ENCODE measurements at places on chromosomes 1 and 21. TPM values are rescaled to one million over a fixed set of nuclear protein-coding genes. Genes with fewer than 3 reads are reported as not detected.

Gene INSRR
- not detected for polyA plus RNA-seq

Gene RPTN
- polyA plus RNA-seq = not detected

DNA sequence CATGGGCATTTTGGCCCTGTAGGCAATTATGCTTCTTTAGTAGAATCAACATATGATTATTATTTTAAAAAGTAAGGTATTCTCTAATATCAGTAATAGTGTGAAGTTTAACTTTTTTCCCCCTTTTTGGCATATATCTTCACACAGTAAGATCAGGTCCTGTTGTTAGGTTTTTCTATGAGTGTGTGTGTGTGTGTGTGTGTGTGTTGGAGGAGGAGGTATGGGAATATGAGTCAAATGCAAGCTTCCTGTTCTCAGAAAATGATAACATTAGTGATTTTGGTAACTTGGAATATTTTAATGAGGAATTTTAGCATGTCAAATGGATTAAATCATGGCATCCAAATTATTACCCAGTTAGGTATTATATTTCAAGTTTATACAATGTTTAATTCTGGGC lies 65.8 kb upstream of the BCL10 start:
- DNase-seq = no peak

DNA sequence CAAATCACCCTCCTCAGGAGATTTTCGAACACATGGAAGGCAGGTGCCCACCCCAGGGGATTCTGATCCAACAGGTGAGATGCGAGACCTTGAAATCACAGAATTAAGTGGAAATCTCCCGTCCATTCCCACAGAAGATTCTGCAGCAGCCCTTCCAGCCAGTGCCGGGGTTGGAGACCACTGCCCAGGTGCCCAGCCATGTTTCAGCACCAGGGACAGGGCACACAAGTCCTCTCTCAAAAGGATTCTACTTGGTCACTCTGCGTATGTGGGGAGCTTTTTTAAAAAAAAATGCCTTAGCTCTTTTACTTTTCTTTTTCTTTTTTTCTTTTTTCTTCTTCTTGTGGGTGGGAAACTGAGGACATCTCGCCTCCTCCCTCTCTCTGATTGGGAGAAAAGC lies 80.7 kb downstream of the VWA5B1 start:
- peak; percentile 56 for DNase-seq

GRCh38 chr1:12035312-12035711 lies 16.0 kb downstream of the MIIP start:
- no peak for DNase-seq

DNA sequence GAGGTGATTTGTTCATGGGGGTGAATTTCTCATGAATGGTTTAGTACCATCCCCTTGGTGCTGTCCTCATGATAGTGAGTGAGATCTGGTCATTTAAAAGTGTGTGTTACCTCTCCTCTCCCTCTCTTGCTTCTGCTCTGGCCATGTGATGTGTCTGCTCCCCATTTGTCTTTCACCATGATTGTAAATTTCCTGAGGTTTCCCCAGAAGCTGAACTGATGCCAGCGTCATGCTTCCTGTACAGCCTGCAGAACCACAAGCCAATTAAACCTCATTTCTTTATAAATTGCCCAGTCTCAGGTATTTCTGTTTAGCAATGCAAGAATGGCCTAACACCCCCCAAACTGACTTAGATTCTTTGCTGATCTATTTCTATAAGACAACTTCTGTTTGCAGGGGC lies 249.4 kb upstream of the B3GALT2 start:
- no peak for DNase-seq

DNA sequence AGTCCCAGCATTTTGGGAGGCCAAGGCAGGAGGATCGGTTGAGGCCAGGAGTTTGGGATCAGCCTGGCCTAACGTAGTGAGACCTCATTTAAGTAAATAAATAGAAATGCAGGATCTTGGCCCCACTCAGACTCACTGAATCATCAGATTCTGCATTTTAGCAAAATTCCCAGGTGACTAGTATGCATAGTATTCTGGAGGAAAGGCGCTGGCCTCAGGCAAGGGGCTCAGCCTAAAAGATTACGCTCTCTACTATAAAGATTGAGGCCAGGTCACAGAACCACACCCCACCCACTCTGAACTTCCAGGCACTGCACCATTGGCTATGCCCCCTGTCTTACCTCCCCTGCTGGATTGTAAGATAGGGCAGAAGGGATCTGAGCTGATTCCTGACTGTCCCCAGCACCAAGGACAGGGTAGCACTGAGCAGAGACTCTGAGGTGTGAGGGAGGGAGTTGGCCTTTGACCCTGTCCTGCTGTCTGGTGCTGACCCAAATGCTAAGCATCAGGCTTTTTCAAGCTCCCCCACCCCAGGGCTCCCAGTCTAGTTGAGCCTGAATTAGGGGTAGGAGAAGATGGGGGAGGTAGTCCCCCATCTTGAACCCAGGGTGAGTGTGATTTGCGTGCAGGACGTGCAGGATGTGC lies 2.7 kb downstream of the FOXE3 start:
- no peak for DNase-seq

DNA sequence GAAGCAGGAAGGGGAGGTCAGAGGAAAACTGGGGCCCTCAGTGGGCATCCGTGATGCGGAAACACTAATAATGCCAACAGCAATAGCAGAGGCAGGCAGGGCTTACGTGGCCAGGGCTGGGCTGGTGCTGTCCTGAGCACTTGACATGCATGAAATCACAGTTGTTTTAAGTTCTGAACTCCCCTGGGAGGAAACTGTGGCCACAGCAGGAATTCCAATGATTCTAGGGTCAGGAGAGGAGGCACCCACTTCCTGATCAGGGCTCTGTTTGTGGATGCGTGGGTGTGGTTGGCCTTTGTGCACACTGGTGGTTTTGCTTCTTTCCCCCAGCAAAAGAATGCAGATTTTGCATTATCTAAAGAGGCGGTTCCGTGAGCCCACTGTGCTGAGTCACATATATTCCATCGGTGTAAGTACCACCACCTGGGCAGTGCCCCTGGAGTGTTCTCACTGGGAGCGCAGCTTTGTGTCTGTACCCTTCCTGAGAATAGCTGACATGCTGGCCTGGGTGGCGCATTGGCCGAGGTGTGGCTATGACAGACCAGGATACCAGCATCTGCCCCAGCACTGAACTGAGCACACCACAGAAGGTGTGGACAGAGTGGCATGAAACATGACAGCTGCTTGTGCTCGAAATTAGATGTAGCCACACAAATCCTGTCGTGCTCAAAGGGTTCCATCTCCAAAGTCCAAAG lies 71.0 kb downstream of the PDE9A start:
- peak; percentile 61 for DNase-seq
